Activated CD4-positive, alpha-beta memory T cell treated with anti-CD3 and anti-CD28 coated beads for 36 hours (primary cell): ENCODE measurements at places on chromosomes 12 and 14. TPM values are rescaled to one million over a fixed set of nuclear protein-coding genes. Genes with fewer than 3 reads are reported as not detected.

GRCh38 chr14:43894534-43894933 is 612.5 kb downstream of the FSCB start:
- no peak for DNase-seq

The KRT81 gene
- total RNA-seq = not detected

GRCh38 chr12:100545092-100545491 is 28.4 kb upstream of the GAS2L3 start:
- no peak for DNase-seq

The PLCZ1 gene
- total RNA-seq = not detected

DNA sequence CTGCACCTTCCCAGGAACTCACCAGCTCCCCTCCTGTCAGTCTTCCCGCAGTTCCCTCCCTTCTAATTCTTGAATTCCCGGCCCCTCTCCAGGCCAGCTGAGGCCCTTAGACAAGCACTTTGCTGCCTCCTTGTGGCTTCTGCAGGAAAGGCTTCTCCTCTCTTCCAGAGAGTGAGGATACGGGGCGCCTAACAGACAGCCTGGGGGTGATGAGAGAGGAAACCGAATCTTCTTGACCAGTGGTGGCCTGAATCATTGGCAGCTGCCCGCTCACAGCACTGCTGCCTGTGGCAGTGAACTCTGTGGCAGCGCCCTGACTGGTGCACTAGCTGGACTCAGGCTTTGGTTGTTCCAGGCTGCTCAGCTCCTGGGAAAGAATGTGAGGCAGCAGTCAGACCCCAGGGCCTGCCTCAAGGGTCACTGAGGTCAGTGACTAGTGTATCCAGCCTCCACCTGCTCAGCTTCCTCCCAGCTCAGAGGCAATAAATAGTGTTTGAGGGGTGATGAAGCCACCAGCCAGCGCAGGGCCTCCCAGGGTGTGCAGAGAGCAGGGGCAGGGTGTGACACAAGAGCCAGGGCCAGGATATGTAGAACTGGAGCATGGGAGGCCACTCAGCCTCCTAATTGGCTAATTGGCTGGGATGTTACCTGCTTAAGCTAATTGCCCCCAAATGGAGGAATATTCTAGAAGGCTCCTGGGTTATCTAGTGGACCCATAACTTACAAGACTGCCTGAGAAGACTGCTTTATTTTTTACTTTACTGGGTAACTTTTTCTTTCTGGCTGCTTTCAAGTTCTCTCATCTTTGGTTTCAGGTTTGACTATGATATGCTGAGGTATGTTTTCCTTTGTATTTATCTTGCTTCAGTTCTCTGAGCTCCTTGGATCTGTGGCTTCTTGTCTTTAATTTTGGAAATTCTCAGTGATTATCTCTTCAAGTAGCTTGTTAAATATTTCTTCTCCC is 12.9 kb upstream of the MCRS1 start:
- peak; percentile 65 for DNase-seq

- peak; percentile 33 for DNase-seq
Observed at GRCh38 chr14:51095854-51096823, 1.2 kb upstream of the TRIM9 start.

GRCh38 chr14:65937079-65937959 is 524.8 kb downstream of the FUT8 start:
- no peak for DNase-seq

GRCh38 chr14:21043974-21044618 is 1.9 kb downstream of the RNASE7 start:
- no peak for DNase-seq

The SLC25A47 gene
- not detected for total RNA-seq

DNA sequence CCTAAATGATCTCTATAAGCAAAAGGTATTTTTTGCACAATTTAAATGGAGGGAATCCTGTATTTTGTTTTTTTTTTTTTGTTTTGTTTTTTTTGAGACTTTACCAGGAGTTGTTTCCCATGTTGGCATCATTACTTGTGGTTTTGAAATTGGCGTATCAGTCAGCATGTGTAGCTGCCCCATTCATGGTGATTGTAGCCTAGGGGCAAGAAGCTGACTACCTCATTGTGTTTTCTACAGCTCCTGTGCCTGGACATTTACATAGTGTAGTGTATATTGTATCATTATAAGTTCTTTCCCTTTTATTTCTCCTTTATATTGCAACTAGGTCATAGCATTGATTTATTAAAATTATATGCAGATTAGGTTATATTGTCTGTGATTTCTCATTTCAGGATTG is 24.5 kb downstream of the SAMD4A start:
- DNase-seq = no peak

DNA sequence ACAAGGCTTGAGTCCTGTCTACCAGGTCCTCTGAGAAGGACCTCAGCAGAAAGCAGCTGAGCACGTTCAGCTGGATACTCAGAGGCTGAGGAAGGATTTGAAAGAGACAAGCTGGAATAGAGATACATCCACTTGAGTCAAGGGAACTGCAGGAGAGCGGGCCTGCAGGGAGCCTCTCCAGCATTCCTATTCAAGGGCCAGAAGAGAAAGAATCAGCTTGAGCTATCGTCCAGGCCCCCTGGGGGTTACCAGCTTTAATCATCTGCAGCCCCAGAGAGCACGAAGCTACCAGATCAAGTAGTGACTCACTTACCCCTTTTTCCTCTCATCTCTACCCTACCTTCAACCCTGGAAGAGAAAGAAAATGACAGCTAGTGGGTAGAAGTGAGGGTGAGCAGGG is 80.9 kb downstream of the NDUFA12 start:
- DNase-seq = no peak

- no peak for DNase-seq
Observed at GRCh38 chr12:92585115-92585727, 117.6 kb upstream of the PLEKHG7 start.

The ALG10B gene
- 14.0 TPM for total RNA-seq
